ENCODE measurements at places on chromosomes 12 and 14.
A peak's percentile ranks its signal among the peaks of the same experiment; 100 is the strongest.

- DNase-seq: peak; percentile 19
Observed at GRCh38 chr12:2944401-2945047, 14.7 kb upstream of the TEAD4 start.

DNA sequence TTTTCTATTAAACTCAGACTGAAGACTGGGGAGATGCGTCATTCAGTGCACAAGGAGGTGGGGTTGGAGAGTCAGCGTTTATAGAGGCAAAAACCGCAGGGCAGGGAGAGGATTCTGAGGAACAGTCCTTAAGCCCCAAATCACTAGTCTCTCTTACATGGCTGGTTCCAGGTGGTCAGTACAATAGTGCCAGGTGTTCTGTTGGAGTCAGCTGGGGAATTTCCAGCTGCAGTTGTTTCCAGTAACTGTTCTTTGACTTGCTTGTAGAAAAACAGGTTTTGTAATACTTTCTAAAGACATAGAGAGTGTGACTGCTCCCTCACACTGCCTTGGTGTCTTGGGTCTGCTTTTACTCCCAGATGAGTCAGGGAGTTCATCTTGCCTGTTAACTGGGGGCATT, 192.2 kb downstream of the TMTC3 start:
- peak; percentile 63 for DNase-seq

DNA sequence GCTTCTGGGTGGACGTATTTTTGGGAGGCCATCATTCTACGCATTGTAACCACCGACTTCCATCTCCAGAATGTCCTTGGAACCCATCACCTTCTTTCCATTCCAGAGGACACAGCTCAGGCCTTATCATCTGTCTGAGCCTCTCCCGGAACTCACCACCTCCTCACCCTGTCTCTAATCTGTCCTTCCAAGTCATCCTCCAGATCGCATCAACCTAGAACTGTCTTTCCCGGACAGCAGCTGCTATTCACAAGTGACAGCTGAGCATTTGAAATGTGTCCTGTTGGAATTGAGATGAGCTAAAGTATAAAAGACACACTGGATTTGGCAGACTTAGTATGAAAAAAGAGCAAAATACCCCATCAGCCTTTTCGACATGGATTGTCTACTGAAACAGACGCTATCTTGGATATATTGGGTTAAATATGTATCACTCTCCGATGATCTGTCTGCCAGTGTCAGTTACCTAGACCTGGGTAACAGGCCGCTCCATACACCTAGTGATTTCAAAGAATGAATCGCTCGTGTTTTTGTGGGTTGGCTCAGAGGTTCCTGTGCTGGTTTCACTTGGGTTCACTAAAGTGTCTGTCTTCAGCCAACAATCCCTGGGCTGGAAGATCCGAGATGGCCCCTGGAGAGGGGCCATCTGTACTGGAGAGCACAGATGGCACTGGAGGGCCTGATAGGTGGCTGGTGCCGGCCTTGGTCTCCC, 104.4 kb upstream of the RFLNA start:
- DNase-seq: no peak

DNA sequence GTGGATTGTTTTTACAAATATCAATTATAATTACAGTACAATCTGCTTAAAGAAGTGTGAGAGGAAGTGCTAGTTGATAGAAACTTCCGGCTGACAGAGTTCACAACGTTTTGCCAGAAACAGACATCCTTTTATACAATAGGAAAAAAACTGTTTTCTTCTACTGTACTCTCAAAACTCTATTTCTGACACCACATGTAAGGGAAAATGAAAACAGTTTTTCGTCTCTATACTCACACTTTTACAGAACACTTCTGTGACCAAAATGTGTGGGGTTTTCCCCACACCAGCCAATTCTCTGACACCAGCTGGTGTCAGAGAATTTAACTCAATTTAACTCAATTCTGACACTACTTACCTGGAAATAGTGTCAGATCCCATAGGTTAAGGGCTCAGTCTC, 24.2 kb upstream of the HIF1A start:
- DNase-seq: no peak

- DNase-seq: no peak
Observed at GRCh38 chr14:24237463-24237955, 4.8 kb downstream of the GMPR2 start.

DNA sequence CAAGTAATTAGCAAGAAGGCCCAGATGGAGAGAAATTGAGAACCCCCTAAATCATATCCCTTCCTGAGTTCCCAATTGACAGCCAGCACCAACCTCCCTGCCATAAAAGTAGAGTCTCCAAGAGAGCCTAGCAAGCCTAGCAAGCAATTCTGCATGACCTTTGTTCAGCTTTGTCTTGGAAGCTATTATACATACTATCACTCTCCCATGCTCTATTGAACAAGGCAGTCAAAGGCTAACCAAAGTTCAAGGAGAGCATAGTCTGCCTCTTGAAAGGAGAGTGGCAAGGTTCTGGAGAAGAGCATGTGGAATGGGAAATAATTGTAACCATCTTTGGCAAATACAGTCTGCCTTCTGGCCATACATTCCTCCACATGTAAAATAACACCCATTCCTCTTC, 7.8 kb downstream of the ACOT4 start:
- DNase-seq: no peak

- DNase-seq: peak; percentile 34
Observed at GRCh38 chr14:50308363-50308915, 3.6 kb downstream of the L2HGDH start.

DNA sequence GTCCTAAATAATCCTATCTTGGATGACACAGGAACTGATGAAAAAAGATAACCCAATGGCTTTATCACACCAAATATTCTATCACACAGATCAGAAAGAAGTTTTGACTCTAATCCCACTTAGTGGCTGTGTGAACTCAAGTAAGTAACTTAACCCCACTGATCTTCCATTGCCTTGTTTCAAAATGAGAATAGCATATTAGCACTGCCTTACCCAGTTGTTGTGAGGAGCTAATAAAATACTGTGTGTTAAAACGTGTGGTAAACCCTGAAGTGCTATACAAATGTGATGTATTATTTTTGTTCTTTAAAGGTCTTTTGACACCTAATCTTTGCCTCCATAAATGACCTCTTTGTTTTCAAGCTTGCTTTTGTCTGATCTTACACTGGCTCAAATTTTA, 60.9 kb upstream of the ARID2 start:
- no peak for DNase-seq

- DNase-seq: peak; percentile 82
Observed at GRCh38 chr12:68406134-68406576, 74.0 kb upstream of the MDM1 start.

- no peak for DNase-seq
Observed at GRCh38 chr14:49193332-49194065, 392.7 kb downstream of the RPS29 start.

DNA sequence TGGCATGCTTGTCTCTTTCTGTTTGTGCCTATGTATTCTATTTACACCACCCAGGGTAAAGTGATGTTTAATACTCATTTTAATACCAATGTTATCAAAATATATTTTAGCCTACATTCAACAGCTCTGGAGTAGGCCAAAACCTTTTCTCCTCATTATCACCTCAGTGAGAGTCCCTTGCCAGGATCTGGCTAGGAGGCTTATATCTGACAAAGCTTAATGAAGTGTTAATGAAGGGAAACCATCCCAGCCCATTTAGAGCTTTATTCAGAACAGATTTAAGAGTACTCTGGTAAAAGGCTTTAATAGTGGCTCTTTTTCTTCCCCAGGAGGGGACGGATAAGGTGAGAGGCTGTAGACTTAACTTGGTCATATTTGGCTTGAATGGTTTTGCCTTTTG, 137.6 kb downstream of the GRIN2B start:
- no peak for DNase-seq

DNA sequence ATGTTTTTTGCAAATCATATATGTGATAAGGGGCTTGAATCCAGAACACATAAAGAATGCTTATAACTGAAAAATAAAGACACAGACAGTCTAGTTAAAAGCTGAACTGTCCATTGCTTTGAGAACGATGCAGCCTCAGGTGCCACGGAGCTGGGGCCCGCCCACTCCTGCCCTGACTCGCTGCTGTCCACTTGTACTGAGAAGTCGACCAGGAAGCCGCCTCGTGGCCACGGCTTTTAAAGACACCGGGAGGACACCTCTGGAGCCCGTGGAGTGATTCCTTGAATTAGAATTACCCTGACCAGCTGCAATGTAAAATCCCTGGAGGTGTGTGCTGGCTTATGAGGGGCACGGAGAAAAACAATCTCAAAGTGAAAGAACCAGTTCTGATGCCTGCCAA, 23.9 kb upstream of the TEX22 start:
- no peak for DNase-seq

- no peak for DNase-seq
Observed at GRCh38 chr12:51199366-51199945, 18.4 kb downstream of the POU6F1 start.

DNA sequence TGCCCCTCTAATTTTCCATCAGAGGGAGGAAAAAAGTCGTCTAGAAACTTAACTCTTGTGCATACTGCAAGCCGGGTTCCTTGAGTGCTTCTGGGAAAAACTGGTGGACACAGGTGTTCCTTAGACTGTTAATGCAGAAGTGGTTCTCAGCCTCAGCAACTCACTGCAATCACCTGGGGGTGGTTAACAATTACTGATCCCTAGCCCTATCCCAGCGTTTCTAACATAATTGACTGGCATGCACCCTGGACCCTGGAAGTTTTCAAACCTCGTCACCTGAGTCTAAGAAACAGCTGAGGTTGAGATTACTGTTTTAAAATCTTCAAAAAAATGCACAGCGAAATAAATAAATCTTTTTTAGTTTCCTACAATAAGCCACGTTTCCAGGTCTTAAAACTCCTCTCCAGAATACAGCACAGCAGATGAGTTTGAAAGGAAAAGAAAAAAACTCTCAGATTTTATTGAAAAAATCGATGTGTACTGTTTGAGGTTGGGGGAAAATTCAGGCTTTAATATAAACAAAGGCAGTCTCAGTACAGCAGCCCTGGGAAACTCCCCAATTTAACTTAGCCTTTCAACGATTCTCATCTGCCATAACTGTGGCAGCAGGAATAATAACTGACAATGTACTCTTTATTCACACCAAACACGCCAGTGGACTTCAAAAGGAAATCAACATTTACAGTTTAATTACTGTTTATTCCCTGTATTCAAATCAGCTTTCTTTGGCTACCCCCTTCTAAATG, 45.4 kb downstream of the PHLDA1 start:
- DNase-seq: peak; percentile 25

GRCh38 chr12:128968668-128969067, 115.4 kb downstream of the GLT1D1 start:
- DNase-seq: no peak

GRCh38 chr14:95222151-95222631, 64.9 kb upstream of the DICER1 start:
- peak; percentile 38 for DNase-seq

DNA sequence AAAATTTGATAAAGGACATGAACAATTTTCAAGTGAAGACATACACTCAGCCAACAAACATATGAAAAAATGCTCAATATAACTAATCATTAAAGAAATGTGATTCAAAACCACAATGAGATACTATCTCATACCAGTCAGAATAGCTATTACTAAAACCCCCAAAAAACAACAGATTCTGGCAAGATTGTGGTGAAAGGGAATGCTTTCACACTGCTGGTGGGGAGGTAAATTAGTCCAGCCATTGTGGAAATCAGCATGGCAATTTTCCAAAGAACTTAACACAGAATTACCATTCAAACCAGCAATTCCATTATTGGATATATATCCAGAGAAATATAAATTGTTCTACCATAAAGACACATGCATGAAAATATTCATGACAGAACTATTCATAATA, 18.7 kb upstream of the TAS2R14 start:
- DNase-seq: no peak

DNA sequence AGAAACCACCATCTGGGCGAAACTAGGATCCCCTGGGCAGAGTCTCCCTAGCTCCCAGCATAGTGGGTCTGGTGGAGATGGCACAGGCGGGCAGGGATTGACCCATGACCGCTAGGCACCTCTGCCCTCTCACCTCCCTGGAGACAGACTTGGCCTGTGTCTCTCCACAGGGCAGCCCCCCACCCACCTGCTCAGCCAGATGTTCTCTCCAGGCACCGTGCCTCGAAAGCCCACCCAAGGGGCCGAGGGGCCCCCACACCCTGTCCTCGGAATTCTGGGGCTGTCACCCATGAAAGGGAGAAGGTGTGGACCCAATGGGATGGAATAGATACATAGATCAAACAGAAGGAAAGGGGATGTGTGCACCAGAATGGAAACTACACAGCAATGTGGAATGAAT, 229.1 kb upstream of the RTL1 start:
- DNase-seq: no peak

DNA sequence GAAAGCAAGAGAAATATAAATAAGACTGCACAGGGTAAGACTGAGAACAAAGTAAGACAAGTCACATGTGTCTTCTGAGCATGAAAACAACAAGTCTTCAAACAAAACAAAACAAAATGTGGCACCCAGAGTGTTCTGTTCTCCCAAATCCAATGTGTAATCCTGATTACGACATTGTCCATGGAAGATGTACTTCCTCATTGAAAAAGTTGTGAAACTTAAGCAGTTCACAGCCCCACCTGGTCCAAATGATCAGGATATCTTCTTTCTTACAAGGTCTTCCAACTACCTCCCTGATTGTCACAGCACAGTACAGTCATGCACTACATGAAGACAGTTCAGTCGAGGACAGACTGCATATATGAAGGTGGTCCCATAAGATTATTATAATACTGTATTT, 23.3 kb upstream of the NEK9 start:
- DNase-seq: no peak

DNA sequence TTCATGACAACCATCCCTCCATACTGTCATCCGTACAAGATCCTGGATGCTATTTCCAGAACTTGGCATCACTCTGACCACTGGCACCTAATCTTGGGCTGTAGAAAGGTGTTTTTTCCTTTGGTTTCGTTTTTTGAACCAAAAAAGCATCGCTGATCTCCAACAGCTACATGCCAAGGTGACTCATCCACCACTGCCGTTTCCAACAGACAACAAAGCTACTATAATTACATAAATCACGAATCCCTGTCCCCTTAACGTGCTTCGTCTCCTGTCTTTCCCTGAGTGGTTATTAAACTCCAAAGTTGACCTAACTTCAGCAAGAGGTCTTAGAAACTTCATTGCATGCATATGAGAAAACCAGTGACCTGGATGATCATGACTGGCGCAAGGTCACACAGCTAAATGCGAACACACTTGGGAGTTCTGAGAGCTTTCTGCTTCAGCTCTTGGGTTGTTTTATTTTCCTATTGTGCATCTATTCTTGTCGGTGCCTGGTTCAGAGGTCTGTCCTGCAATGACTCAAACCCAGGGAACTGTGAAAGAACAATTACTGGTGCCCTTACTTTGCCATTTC, 99.9 kb downstream of the PPM1H start:
- DNase-seq: peak; percentile 31

DNA sequence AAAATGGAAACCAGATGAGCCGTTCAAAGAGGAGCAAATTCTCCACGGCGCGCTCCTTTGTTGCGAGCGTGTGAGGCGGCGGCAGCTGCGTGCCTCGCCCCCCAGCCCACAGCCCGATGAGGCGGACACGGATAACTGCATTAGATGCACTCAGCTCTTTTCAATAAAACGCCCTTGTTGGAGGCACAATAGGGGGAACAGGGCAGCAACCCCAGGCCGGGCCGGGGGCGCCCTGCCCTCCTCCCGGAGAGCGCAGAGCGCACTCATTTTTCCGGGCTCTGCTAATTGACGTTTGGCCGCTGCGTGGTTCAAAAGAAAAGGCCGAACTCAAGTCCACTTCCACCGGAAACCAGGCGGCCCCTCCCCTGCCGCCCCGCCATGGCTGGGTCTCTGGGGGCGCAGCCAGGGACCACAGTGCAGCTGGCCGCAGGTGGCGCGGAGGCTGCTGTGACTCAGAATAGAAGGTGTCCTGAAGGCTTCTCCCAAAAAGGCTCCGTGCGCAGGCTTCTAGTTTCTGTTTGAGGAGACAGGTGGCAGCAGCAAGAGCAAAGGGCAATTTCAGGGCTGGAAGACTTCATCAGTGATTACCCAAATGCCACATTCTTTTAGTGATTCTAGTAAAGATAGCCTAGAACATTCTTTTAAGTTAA, 29.0 kb upstream of the SMOC1 start:
- DNase-seq: no peak

Measured in IMR-90 (cell line).